ENCODE measurements at places on chromosomes 11 and 22.

GRCh38 chr11:132055296-132055695 is 684.9 kb downstream of the NTM start:
- no peak for ATAC-seq

DNA sequence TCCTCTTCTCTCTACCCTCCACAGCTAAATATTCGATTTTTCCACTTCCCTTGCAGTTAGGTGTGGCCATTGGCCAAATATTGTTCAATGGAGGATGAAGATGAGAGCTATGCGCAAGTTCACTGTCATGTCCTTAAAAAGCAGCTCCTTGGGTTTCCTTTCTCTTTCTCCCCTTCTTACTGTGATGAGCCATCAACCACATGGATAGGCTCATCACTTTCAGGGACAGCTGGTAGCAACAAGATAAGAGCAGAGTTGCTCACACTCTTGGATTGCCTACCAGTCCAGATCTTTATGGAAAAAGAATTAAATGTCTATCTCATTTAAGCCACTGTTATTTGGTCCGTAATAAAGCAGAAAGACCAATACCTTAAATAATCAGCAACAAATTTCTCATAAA is 377.0 kb downstream of the DDX10 start:
- no peak for ATAC-seq

GRCh38 chr11:33930317-33931021 is 38.6 kb upstream of the LMO2 start:
- ATAC-seq = no peak

DNA sequence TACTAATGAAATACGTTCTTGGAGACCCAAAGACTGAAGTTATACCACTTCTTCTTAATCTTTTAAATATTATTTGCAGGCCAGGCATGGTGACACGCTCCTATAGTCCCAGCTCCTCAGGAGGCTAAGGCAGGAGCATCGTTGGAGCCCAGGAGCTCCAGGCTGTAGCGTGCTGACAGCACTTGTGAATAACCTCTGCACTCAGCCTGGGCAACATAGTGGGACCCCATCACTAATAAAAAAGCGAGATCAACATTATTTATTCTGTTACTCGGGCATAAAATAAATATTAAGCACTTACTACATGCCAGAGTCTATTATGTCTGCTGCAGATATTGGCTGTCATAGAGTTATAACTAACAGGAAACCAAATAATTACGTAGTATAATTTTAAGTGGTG is 720 bp upstream of the MED17 start:
- no peak for ATAC-seq

DNA sequence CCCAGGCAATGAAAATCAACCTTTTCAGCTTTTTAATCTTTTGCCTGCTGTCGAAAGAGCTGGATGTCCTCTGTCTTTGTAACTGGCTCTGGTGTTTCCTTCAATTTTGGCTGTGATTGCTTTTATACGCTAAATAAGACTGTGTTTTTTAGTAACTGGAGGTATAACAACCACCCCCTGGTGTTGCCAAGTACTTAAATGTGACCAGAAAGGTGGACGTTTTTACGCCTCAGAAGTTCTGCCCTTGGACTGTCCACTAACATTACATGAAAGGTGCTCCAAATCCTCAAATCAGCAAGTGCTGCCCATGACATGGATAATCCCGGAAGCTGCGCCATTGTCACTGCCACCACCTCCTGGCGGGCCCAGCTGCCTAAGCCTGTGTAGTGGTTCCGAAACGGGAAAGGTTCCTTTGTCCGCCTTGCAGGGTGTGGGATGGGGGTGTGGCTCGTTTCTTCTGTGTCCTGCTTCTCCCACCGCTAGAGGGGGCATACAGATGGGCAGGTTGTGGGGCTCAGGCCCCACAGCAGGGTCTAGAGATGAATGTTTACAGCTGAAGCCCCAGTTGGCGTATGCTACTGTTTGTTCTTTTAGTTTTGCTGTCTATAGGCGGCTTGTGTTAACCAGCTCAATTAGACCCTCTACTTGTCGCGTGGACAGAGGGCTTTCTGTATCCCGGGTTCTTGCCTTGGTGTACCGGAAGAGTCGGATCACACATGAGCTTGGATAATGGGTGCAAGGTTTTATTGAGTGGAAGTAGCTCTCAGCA is 82.2 kb upstream of the SEPTIN5 start:
- ATAC-seq = peak; percentile 84

GRCh38 chr11:33804471-33804870 is 30.2 kb upstream of the FBXO3 start:
- ATAC-seq = no peak

DNA sequence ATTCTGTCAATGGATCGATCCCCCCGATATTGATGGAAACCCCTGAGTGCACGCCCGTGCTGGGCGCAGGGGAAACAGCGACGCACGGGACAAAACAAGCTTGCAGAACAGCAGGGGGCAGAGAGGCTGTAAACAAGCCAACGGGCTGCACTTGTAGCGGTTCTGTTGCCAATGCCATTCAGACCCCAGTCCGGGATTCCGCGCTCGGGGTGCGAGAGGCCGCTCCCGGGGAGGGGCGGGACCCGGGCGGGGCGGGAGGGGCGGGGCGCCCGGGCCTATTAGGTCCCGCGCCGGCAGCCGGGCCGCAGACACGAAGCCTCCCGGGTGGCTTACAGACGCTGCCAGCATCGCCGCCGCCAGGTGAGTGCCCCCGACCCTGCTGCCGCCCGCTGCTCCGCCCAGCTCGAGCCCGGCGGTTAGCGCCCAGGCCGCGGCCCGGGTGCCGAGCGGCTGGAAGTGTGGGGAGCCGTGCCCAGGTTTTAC is at the start of gene BIK:
BIK (plus strand) TSS at position 307 of the 483 bp plus-strand sequence. CDS start 13,273 bp downstream, outside the sequence.
- peak; percentile 76 for ATAC-seq

- ATAC-seq = no peak
Measured at GRCh38 chr11:128879817-128880216, 11.3 kb upstream of the KCNJ5 start.

DNA sequence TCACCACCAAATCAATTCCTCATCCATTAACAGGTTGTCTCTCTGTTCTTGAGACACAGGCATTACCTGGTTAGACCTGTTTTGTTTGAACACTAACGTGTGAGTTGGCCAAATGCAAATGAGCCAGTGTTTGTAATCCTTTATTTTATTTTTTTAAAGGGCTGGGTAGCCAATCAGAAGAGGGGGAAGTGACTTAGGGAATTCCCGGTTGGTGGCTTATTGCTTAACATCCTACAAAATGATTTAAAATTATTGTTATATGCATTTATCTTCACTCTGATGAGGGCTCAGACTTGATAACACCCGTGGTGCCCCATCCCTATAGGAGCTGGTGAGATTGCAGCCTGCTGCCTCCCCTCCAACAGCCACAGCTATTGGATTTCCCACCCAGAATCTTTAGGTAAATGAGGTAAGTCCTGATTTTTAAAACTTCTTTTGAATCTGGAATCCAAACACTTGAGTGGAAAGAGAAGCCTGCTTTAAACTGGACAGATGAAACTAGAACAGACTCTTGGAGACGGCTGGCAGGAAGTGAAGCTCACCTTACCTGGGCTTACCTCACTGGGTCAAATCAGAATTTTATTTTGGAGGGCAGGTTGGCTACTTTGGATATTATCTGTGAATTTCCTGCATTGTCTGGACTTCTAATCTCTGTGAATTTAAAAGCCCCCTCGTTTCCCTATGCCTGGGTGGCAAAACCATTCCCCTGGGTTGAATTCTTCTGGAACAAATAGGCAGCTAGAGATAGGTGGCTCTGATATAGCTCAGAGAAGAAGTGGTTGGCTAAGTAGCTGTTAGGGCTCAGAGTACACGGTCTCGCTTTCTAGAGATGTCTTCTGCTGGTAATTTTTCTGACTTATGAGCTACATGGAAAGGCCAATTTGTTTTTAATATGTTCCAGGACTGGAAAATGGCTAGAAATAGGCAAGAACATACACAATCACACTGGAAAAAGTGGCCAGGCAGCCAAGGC is at the start of gene EHF:
EHF (plus strand) TSS at position 274 of the 973 bp plus-strand sequence. CDS start 21,538 bp downstream, outside the sequence.
- ATAC-seq = no peak

GRCh38 chr11:57432149-57432561 is 5.2 kb upstream of the SLC43A3 start:
- ATAC-seq = no peak

DNA sequence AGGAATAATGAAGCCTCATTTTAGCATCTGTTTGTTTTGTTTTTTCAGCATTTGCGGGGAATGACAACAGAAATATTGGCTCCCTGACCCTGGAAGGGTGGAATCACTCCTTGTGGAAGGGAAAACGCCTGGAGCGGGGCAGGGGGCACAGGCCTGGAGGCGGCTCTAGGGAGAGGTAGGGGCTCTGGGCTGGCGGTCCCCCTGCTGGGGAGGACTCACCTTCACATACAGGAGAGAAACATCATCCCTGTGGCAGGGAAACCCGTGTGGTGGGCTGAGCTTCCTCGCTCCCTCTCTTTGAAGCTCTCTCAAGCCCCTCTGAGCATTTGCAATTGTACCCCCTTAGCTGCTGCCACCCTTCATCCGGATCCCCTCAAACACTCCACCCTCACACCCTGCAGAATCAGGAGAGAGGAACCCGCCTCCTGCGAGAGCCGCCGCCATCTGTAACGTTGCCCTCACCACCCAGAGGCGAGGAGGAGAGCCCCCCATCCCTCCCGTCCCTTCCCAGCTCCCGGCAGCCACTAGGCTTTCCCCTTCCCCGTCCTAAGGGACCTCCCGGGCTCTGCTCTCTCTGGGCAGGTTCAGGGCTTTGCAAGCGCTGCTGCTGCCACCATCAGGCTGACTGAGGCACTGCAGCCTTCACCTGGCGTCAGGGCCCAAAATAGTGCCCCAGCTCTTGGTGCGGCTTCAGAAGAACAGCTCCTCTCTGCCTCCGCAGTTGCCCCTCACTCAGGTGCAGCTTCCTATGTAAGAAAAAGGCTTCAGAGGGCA is 10.4 kb downstream of the KIRREL3 start:
- ATAC-seq = peak; percentile 69

DNA sequence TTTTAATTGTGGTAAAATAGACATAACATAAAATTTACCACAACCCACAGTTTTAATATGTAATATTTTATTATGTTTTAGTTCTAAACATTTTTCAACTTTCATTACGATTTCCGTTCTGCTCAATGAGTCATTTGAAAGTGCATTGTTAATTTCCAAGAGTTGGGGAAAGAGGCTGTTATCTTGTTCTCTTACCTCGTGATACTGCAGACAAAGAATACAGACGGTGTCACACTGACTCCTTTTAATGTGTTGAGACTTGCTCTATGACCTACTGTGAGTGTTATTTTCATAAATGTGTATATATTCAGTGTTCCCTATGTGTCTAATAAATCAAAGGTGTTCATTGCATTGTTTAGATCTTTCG is 10.8 kb upstream of the RAC2 start:
- no peak for ATAC-seq

GRCh38 chr22:29877620-29878019 is 5.4 kb upstream of the MTMR3 start:
- no peak for ATAC-seq

DNA sequence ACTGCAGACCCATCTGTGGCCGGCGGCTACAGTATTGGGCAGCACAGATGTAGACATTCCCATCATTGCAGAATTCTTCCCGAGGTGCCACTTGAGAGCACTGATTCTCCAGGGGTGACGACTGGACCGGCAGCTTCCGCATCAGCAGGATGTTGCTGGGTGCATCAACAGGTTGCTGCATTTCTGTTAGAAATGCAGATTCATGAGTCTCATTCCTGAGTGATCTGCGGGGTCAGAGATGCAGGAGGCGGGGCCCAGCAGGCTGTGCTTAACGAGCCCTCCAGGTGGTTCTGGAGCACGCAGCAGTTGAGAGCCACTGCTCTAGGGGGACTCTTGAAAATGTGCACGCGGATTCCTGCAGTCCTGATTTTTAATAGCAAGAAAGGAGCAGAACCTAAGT is 321.8 kb downstream of the TBC1D22A start:
- no peak for ATAC-seq

GRCh38 chr22:41030891-41031290 is 61.5 kb upstream of the EP300 start:
- no peak for ATAC-seq

GRCh38 chr22:46841522-46841921 is 79.1 kb downstream of the TBC1D22A start:
- no peak for ATAC-seq

GRCh38 chr11:128613300-128613995 is 26.1 kb upstream of the ETS1 start:
- ATAC-seq = no peak

GRCh38 chr22:40322021-40322420 is 24.3 kb upstream of the ADSL start:
- ATAC-seq = no peak

DNA sequence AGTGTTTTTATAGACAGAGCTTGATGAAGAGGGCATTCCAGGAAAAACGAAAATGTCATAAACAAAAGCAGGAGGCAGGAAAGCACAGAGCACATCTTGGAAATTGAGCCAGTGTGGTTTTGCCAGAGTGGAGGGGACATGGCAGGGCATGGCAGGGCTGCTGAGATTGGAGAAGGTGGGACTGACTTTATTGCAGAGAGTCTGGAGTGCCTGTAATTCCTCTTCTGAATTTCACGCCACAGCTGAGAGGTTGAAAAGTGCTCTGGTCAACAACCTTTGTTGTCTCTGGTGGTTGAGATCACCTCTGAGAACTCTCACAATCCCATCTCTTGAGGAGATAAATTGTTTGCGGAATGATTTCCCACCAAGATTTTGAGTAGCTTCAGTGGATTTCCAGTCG is 16.4 kb downstream of the SLC5A1 start:
- ATAC-seq = no peak

GRCh38 chr11:44305470-44306051 is 4.4 kb downstream of the ALX4 start:
- ATAC-seq = peak; percentile 9

- no peak for ATAC-seq
Measured at GRCh38 chr11:70733327-70734325, 335.3 kb downstream of the CTTN start.

DNA sequence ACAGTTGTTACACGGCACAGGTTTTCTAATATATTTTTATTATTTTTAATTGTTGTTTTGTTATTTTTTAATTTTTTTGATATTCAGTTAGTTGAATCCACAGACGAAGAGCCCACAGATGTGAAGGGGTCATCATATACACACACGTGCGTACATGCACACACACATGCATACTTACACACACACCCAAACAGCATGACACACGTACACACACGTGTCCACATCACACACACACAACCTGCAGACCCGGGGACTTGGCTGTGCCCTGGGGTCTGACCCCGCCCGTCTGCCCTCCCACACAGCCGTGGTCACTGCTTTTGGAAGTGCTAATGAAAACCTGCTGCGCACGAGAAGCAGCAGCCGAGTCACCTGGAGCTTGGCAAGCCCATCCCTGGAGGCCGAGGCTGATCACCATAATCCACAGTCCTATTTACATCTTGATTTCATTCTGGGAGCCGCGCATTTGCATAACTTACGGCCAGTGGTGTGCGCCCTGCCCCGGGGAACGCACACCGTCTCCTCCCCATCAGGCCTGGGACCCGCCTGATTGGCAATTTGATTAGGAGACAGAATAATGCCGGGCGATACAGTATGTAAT is 110.3 kb downstream of the BRD1 start:
- ATAC-seq = no peak

DNA sequence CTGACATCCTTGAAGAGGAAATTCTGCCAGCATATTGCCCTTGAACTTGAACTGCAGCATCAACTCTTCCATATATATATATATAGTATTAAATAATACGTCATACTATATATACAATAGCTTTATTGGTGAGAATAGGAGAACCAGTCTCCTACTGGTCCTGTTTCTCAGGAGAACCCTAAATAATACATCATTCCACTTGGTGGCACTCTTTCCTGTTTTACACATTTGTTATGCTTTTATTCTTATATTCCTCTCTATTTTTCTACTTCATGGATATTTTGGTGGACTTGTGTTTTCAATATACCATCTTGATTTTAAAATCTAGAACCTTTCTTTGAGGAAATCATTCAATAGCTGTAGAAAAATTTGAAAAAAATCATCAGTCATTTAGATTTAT is 193.3 kb downstream of the TRPC6 start:
- no peak for ATAC-seq
